ENCODE measurements at places on chromosomes 2 and 18. TPM values are rescaled to one million over a fixed set of nuclear protein-coding genes. Genes with fewer than 3 reads are reported as not detected.

GRCh38 chr18:65750389-65751154, at the start of gene CDH7:
Gene CDH7, plus strand, starts transcription at chr18:65751012. Its CDS starts 11,831 bp downstream, at chr18:65762843.
- no peak within 1 kb of the TSS for H3K27ac ChIP-seq
- H3K4me1 ChIP-seq = peaks cover 14% of the 10 kb centered on the region
- H3K27me3 ChIP-seq = peaks cover 57% of the 10 kb centered on the region
- no peaks in the 10 kb centered on the region for H3K36me3 ChIP-seq
- peak; percentile 74 for DNase-seq

The XPO1 gene
- total RNA-seq = 89.8 TPM

DNA sequence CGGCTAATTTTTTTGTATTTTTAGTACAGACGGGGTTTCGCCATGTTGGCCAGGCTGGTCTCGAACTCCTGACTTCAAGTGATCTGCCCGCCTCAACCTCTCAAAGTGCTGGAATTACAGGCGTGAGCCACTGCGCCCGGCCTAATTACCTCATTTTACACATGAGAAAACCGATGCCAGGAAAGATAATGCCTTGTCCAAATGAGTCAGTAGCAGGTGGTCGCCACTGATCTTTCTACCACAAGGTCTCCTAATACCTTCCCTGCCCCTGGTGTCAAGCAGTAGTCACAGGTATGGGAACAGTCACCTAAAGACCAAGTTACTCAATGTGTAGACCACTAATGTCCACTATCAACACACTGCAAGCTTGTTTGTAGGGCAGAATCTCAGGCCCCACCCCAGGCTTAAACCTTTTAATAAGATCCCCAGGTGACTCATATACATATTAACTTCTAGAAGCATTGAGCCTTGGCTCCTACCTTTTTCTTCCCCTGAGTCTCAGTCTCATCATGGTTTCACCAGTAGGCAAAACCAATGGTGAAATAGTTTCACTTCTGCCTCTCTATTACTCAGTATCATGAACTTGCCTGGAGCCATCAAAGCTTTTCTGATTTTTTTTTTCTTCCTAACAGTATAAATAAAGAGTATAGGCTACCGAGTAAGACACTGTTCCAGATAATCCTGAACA, 6.9 kb upstream of the EPB41L5 start:
- no peaks in the 10 kb centered on the region for H3K36me3 ChIP-seq
- no peak overlapping the region for H3K4me3 ChIP-seq
- no peaks in the 10 kb centered on the region for H3K4me1 ChIP-seq
- no peak for DNase-seq
- H3K27ac ChIP-seq = no peak overlapping the region
- H3K27me3 ChIP-seq = no peaks in the 10 kb centered on the region

- no peak overlapping the region for H3K27ac ChIP-seq
- DNase-seq = no peak
- peaks cover 9% of the 10 kb centered on the region for H3K4me1 ChIP-seq
- H3K27me3 ChIP-seq = no peaks in the 10 kb centered on the region
Observed at GRCh38 chr2:104447831-104448434, 406.0 kb upstream of the POU3F3 start.

Data from chondrocyte (in vitro differentiated cells).